SK-MEL-5 (cell line): ENCODE measurements at places on chromosomes 3 and 15.
A peak's percentile ranks its signal among the peaks of the same experiment; 100 is the strongest.

DNA sequence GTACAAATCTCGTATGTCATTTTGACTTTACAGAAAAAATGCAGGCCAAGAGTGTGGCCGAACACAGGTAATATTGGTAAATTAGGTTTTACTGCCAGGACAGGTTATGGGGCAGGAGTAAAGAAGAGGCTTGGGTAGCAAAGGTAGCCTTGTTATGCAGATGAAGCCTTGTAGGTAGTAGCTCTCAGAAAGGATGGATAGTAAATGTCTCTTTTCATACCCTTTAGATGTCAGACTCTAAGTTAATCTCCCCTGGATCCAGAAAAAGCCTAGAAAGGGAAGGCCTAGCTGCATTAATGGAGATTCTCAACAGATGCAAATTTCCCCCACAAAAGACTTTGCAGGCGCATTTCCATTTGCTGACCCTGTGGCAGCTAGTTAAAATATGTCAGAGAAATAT lies 1445.1 kb upstream of the CADM2 start:
- DNase-seq = no peak

DNA sequence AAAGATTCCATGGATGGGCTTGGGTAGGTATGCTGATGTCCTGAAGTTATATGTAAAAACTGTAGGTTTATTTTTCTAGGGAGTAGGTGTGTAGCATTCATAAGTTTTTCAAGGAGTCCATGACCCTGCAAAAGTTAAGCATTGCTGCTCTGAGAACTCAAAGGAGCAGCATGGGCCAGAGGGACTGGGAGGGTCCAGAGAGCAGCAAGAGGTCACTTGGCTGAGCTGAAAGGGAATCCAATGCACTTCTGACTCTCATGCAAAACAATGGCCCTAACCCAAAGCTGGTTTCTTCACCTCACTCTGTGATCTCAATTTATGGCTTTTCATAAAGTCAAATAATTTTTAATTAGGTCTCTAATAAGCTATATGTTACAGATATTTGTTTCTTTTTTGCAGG lies 198.3 kb upstream of the GOLGA6L4 start:
- no peak for DNase-seq

DNA sequence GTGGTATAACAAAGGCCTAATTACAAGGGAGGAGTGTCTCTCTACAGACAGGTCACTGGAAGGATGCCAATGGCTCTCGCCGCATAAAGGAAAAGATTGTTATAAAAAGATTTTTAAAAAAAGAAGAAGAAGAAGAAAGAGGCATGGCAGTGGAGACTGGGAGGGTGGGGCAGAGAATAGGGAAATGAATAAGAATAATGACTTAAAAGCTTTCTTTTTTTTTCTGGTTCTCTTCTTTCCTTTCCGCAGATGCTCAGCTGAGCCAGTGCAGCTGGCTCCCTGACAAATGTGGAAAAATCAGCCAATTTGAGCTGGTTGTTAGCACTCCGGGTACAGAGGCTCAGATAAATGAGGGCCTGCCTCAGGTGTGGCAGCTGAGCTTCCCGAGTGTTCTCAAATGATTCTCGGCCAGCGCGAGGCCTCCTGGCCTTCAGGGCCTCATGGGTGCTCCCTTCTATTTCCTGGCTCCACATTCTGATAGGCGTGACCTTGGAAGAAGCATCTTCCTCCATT lies 234.1 kb downstream of the RORA start:
- no peak for DNase-seq

GRCh38 chr3:20245781-20246180 lies 59.8 kb upstream of the SGO1 start:
- peak; percentile 26 for DNase-seq

- DNase-seq = no peak
Measured at GRCh38 chr3:104198131-104198530, 1168.6 kb upstream of the ALCAM start.
